Left renal pelvis (tissue), 4 donors: ENCODE measurements at places on chromosomes 11 and 22. TPM values are rescaled to one million over a fixed set of nuclear protein-coding genes. Genes with fewer than 3 reads are reported as not detected.

NOL12 gene
- 16.8 TPM for polyA plus RNA-seq

TRIM22 gene
- polyA plus RNA-seq, result 8.4 TPM

LRRC10B gene
- 1.4 TPM for polyA plus RNA-seq

OR10V1 gene
- not detected for polyA plus RNA-seq

AQP11 gene
- polyA plus RNA-seq, result 3.2 TPM

BEST1 gene
- polyA plus RNA-seq, result 4.1 TPM

SMTNL1 gene
- polyA plus RNA-seq, result 0.21 TPM
